AG09319 (cell line): ENCODE measurements at places on chromosomes 7 and 10.

- DNase-seq: no peak
Measured at GRCh38 chr7:111011520-111011919, 79.4 kb upstream of the LRRN3 start.

DNA sequence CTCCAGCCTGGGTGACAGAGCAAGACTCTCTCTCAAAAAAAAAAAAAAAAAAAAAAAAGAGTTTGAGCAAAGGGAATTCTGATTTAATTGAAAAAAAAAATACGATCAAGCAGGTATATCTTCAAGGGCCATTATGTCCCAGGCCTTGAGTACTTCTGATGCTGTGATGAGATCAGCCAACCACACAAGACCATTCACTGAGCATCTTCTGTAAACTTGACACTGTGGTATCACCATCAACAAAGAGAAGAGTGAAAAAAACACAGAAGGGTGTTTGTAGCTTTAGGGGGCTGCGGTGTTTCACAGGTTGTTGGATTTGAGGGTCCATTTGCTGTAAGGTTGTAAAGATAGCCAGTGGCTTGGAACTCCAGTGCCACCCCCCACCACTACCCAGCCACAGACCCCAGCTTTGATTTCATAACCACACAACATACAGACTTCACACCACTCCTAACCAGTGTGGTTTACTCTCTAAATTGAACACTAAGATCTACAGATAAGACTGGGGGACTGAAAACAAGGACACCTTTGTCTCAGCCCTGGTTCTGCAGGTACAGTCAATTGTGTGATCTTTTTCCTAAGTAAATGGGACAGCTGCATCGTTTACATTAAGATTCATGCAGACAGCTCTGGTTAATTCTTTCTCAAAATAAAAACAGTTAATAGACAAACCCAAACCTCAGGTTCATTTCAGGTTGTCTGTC lies 66.4 kb downstream of the CDC123 start:
- no peak for DNase-seq

DNA sequence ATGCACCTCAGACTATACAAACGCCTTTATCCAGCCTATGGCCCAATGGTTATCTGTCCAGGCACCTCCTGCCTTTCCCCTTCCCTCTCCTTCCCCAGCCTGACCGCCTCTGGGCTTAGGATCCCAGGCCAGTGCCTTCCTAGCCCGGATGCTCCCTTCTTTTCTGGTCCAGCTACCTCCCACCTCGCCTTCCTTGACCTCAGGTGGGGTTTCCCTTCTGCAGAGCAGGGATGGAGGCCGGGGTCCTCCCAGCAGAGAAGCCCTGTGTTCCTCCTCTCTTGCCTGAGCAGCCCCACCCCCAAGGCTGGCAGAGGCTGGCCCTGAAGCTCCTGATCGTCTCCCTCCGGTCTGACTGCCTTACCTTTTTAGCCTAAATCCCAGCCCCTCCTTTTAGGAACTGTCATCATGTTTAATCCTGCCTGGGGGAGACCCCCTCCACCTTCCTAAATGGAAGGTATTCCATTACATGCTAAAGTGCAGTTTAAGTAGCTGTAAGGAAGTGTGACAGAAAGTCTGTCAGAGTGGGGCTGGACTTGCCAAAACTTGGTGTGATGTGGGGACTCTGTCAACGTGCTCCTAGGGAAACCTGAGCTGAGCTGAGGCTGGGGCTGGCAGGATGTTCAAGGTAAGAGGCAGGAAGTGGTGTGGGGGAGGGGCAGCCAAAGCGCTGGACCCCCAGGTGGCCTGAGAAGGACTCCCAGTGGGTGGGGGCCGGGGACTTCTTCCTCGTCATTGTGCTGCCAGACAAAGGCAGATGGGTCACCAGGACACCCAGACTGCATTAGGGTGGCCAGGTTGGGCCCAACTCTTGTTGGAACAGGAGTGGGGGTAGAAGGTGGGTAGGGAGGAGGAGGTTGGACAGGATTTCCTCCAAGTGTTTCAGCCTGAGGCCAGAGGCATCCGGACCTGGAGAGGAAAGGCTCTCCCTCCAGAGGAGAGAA lies 39.5 kb downstream of the LBX1 start:
- DNase-seq: no peak

DNA sequence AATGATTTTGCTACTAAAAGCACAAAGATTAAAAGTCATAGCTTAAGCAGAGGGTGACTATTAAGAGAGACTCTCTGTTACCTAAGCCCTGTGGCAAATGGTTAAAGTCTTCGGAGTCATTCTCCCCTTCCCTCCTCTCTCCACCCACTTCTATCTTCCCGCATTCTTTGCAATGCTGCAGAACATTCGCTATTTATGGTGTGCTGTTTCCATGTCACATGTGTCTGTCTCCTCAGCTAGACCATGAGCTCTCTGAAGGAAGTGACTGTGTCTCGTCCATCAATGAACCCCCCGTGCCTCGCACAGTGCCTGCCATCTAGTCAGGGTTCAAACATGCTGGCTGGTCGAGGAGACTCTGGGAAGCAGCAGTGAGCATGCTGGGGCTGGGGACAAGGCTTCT lies 272.4 kb downstream of the USP6NL start:
- no peak for DNase-seq

- DNase-seq: peak; percentile 47
Measured at GRCh38 chr10:59006511-59007306, 169.7 kb upstream of the PHYHIPL start.

- DNase-seq: no peak
Measured at GRCh38 chr7:112853422-112853821, 63.2 kb upstream of the TMEM168 start.

DNA sequence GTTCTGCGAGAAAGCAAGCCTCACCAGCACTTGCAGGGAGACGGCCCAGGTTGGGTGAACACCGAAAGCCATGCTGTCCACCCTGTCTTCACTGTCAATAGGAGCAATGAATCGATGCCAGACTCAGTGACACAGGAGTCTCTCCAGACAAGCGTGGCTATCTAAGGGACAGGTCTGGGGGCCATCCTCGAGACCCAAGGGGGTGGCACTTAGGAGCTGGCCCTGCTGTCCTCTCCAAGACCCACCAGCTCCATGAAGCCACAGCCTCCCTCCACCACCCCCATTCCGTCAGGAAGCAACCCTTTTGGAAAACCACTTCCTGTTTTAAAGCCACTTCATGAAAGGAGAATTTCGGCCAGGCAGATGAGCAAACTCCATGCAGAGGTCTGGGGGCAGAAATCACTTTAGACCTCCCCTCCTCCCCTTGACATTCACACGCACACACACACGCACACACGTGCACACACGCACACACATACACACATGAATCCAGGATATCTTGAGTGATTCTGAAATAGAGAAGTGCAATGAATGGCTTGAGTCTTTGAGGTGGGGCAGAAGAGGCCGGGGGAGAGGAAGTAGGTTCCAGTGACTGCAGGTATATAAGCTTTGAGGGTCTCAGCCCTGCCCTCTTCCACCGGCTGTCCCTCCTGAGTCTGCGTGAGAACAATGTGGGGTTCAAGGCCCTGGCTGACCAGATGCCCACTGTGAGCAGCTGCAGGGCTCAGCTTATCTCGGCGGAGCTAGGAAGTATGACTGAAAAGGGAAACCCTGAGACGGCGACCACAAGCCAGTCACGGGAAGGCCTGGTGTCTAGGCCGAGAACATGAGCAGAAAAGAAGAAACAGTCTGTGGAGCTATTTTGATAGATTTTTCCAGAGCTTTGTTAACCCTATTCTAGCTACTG lies 25.0 kb downstream of the RGS10 start:
- no peak for DNase-seq

GRCh38 chr10:52890281-52890680 lies 117.7 kb upstream of the MBL2 start:
- no peak for DNase-seq

GRCh38 chr7:70720191-70720873 lies 411.6 kb upstream of the GALNT17 start:
- DNase-seq: no peak

DNA sequence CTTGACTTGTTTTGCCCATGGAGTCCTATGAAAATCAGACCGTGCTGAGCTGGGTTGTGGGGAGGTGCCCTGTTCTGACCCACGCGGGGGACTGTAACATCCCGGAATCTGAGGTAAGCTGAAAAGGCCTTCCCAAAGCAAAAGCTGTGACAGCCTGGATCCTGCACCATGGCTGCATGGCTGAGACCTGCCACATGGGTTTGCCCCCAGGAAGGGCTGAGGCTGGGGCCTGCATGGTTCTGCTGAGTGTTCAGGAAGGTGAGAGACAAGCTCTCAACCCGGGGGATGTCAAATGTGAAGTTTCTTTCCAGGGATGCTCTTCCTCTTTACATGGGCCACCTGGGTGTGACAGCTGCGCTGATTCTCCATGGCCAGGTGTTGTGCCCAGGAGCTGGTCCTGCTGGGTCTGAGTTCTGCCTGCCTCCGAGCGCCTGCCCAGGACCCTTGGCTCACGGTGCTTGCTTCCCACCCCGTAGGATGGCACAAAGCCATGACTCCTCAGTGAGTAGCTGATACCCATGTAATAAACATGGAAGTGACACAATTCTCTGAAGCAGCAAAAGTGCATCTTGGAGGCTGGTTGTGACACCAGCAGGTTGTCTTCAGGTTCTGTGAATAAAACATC lies 58.3 kb downstream of the VIPR2 start:
- no peak for DNase-seq

- no peak for DNase-seq
Measured at GRCh38 chr10:104913390-104913789, 272.3 kb downstream of the SORCS3 start.

GRCh38 chr7:143493751-143494150 lies 16.1 kb downstream of the TAS2R41 start:
- DNase-seq: no peak

- no peak for DNase-seq
Measured at GRCh38 chr7:116166156-116166555, 44.2 kb upstream of the TES start.

GRCh38 chr10:128046953-128047290 lies 79.3 kb downstream of the MKI67 start:
- DNase-seq: no peak

DNA sequence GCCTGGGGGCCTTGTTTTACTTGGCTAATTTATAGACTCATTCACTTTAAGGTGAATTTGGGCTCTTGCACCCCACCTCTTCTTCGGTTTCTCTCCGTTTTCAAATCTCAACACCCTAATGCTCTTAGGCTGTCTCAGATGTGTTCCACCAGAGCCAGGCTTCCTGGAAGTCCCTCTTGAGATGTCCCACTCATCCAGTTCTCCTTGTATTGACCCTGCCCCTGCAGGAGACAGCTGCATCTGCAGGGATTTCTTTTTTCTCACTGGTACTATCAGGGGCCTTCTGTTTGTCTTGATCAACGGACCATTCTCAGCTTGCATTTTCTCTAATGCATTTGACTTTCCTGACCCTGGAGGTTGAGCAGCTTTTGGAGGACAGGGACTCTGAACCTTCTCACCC lies 279.5 kb downstream of the GALNT17 start:
- no peak for DNase-seq

DNA sequence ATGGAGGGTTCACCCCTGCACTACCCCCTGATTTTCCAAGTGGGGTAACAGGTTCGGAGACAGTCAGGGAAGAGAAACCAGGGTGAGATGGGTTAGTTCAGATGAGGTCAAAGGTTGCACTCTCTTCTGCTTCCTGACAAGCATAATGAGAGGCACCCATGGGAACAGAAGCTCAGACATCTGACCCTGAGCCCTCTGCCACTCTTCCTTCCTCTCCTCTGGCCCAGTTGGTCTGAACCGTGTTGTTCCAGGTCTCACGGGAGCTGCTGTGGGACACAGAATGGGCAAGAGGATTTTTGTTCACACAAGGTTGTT lies 38.4 kb downstream of the DNAJB12 start:
- DNase-seq: no peak

- no peak for DNase-seq
Measured at GRCh38 chr7:77370606-77371005, 45.5 kb downstream of the GSAP start.

DNA sequence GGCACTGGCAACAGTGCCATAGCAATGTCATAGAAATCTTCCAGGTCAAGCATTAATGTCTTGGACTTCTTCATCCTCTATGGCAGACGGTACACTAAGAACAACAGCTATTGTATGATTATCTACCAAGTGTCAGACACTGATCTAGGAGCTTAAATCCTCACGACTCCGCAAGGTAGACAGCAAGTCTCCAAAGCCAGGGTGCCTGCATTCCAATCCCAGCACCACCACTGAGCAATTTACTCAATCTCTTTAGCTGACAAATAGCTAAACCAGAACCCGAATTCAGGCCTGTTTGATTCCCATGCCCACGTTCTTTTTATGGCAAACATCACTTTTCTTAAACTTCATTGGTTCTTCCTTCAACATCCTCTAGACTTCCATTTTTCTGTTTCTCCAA lies 31.8 kb downstream of the DNMBP start:
- no peak for DNase-seq

DNA sequence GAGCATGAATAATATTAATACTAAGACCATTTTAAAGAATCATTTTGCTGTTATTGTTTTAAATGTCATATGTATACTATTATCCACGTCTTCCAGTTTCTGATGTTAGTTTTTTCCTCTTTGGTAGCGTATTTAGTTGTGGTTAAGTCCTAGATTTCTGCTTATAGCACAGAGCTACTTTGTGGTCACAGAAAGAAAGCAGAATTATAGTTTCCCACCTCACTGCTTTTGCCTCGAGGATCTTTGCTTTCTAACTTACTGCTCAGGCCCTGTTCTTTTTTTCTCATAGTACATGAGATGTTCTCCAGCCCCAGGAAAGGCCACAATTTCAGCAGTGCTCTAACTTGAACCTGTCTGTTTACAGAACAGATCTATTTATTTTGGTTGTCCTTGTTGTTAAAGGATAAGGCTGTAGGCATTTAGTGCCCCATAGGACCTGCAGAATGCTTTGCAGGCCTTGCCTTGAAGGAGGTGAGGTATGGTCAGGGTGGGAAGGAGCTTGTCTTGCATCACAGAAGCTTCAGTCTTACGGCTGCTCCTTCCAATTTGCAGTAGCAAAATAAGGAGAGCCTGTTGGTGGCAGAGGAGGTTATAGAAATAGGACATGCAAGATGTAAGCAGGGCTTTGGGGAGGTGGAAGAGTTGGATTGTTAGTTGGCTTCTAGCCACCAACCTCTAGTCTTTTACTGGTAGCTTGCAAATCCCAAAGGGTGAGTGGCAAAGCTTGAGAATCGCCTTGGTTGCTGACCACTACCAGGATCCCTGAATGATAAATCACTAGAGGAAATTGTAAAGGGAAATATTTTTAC lies 129.1 kb downstream of the LRRC4 start:
- DNase-seq: no peak

GRCh38 chr7:80206763-80207162 lies 72.1 kb downstream of the GNAI1 start:
- no peak for DNase-seq

GRCh38 chr7:134625550-134625949 lies 21.1 kb upstream of the BPGM start:
- DNase-seq: no peak

DNA sequence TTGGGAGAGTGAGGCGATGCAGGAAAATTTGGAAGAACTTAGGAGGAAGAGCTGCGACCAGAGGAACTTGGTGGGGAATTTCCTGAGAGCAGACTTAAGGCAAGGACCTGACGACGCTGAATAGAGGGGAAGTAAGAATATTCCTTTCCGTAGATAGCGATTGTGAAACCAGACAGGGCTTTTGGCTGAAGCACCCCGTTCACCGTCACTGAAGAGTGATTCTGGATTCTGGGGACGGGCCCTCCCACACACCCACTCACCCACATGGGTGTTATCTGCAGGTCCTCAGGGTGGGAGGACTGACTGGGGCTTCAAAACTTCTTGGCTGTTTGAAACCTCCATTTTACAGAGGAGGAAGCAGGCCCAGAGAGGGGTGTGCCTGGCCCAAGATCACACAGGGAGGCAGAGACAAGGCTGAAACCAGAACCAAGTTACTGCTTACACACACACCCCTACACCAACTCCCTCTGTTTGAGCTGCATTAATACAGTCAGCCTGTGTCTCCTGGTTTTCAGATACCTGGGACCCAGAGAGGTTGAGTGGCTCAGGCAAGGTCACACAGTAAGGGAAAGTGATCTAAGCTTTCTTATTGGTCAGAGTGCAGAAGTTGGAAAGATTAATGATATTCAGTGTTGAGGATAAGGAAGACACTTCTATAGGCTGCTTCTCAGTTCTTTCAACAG lies 37.2 kb upstream of the CDH23 start:
- DNase-seq: no peak
